ENCODE measurements at places on chromosomes 1 and 21.

DNA sequence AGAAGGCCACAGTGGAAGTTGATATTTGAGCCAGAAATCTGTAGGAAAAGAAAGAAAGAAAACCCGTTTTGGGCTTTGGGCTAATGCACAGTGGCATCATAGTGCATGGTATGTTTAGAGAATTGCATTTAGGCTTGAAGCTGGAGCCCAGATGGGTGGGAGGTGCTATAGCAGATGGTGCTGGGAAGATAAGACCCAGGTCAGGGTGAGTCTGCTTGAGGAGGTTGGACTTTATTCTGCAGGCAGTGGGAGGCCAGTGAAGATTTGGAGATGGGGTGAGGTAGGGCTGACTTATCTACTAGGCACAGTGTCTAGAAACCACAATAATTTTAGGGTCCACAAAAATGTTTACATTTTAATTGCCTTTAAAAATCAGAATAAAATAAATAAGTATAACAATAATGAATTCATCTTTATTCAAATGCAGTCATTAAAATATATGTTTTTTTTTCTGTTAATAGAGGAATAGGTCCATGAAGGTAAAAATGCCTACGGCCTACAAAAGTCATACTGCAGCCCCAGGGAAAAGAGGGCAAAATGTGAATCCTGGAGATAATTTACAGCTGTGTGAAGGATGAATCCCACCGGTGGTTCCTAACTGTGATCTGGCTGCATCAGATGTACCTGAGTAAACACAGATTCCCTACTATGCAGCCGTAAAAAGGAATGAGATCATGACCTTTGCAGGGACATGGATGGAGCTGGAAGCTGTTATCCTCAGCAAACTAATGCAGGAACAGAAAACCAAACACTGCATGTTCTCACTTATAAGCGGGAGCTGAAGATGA, 8.7 kb downstream of the DNAJC6 start:
- DNase-seq: no peak

DNA sequence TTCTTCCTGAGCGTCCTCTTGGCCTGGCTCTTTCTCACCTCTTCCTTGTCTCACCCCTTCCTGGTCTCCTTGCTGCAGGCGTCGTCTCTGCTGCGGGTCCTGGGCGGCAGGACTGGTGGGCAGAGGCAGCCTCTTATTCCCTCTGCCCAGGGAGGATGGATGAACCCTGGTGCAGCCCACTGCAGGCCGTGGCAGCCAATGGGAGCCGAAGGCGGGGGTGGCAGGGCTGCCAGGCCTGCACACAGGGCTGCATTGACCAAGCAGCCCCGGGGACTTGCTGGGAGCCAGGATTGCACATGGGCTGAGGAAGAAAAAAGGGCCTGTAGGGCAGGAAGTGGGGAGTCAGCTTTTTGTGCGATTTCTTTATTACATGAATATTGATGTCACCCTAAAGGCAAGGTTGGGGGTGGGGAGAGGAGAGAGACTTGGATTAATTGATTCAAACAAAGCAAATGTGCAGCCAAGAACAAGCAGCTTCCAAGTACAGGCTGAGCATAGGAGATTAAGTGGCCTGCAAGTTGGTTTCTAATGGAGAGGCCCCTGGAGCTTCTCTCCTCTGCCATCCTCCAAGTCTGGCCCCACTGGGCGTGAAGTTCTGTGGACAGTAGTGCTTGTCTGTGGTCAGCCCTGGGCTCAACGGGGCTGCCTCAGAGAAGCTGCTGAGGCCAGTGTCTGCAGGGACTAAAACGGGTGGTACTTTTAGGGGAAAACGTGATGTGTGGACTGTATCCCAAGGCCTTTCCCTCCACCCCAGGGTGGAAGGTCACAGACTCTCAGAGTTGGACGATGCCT, at the start of gene S100B:
TSS of gene S100B (minus strand) at position 108 of the 792 bp plus-strand sequence. CDS start 2,667 bp downstream, outside the sequence.
- peak; percentile 51 for DNase-seq

DNA sequence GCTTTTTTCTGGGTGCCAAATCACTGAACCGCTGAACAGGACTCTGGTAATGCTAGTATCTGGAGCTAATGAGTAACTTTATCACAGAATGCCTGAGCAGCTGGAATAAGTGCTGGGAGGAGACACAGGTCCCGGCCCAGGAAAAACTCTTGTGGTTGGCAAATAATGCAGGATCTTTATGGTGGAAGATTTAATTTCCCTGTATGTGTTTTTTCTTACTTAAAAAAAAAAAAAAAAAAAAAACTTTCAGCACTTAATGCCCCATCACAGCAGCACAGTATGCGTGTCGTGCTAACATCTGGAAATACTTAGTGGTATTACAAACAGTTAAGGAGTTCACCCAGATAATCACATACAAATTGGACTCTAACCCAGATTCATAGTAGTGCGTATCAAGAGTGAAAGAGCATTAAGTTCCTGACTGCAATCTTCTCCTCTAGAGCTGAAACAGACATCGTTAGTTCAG, 220.7 kb downstream of the TOMM20 start:
- peak; percentile 76 for DNase-seq

GRCh38 chr1:239731082-239731748, 344.8 kb downstream of the CHRM3 start:
- DNase-seq: no peak

DNA sequence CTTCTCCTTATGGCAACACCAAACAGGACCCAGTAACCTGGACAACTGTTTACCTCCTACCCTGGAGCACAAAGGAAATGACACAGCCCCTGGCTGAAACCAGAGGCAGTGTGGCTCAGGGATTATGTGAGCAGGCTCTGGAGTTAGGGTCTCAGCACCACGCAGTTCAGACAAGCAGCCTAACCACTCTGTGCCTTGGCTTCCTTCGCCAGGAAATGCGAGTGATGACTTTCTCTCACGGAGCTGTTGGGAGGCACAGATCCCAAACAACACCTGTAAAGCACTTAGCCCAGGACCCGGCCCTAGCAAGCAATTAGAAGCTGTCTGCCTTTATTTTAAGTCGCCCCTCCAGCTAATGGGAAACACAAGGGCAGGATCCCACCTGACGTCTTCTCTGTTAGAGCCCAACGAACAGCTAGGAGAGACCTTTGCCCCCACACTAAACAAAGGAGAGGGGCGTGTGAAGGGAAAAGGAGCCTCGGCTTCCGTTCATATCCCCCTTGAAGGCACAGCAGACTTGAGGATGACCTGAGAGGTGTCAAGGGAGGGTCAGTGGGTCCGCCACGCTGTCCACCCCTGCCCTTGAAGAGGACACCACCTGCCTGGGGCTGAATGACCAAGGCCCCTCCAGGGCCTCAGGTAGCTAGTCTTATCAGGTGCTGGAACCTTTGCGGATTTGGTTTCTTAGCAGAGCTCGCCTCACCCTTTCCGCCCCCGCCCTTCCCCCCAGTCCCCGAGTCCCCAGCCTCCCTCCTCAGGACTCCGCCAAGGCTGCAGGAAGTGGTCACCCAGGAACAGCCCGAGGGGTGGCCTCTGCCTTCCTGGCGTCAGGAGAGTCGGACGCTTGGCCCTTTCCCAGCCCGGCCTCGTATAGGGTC, 860 bp downstream of the TMEM63A start:
- DNase-seq: peak; percentile 32

- DNase-seq: no peak
Measured at GRCh38 chr1:200243042-200243437, 166.8 kb downstream of the ZNF281 start.

All from eye (tissue), 1 donor.